RCC 7860 (cell line): ENCODE measurements at places on chromosomes 2 and 18.

DNA sequence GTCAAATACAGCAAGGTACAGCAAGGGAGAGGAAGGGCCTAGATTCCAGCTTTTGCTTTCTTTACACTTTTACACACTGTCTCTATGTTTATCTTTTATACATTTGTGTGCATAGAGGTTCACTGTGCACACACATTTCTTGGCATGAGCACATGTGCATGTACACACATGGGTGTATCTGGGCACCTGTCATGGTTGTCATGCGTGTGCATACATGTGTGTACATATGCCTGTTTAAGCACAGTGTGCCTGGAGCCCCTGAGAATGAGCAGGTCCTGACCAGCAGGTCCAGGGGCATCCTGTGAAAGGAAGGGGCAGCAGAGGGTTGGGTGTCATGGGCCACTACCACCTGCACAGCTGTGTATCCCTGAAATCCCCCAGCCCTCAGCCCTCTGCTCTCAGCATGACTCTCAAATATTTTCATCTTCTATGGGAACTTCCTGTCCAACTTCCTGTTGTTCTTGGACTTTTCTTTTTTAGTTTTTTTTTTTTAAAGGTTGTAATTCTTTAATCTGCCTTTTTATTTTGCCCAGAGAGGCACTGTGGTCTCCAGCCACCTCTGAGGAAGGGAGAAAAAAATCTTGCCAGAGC is 97.0 kb upstream of the EPAS1 start:
- no peak for DNase-seq

- no peak for DNase-seq
Measured at GRCh38 chr2:187422282-187422681, 25.8 kb downstream of the CALCRL start.

- DNase-seq: no peak
Measured at GRCh38 chr18:80034852-80035406, 695 bp downstream of the RBFA start.

- no peak for DNase-seq
Measured at GRCh38 chr2:238151205-238151604, 7.6 kb upstream of the ERFE start.

- no peak for DNase-seq
Measured at GRCh38 chr2:185012643-185013042, 414.3 kb downstream of the ZNF804A start.

- no peak for DNase-seq
Measured at GRCh38 chr18:36661999-36662398, 166.8 kb downstream of the TPGS2 start.

DNA sequence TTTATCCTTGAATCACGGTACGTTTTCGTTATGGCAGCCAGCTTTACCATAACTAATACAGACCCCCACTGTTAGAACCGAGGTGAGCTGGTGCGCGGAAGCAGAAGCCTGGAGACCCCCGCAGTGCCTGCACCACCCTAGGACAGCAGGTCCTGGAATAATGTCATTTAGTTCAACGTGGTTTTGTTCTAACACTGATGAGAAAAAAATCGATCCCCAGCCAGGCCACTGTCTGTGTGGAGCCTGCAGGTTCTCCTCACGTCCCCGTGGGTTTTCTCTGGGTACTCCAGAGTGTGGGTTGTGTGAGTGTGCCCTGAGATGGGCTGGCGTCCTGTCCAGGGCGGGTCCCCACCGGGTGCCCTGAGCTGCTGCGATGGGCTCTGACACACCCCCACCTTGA is 69.9 kb upstream of the ST3GAL5 start:
- no peak for DNase-seq

DNA sequence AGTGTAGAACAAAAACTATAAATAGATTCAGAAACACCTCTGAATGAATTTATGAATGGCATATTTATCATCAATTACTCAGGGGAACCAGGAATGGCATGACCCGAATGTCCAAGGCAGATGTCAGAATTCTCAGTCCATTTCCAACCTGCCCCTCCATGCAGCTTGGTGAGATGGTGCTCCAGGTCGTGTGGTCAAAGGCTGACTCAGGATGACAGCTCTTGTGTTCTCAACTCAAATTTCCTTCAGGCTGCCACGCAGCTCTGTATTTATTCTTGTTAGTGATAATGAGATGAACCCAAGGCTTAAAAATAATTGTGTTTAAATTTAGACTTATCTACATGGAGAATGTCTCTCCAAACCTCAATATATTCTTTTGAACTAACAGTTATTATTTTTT is 146.9 kb downstream of the METTL4 start:
- no peak for DNase-seq

- no peak for DNase-seq
Measured at GRCh38 chr18:56728741-56729140, 77.6 kb downstream of the WDR7 start.

DNA sequence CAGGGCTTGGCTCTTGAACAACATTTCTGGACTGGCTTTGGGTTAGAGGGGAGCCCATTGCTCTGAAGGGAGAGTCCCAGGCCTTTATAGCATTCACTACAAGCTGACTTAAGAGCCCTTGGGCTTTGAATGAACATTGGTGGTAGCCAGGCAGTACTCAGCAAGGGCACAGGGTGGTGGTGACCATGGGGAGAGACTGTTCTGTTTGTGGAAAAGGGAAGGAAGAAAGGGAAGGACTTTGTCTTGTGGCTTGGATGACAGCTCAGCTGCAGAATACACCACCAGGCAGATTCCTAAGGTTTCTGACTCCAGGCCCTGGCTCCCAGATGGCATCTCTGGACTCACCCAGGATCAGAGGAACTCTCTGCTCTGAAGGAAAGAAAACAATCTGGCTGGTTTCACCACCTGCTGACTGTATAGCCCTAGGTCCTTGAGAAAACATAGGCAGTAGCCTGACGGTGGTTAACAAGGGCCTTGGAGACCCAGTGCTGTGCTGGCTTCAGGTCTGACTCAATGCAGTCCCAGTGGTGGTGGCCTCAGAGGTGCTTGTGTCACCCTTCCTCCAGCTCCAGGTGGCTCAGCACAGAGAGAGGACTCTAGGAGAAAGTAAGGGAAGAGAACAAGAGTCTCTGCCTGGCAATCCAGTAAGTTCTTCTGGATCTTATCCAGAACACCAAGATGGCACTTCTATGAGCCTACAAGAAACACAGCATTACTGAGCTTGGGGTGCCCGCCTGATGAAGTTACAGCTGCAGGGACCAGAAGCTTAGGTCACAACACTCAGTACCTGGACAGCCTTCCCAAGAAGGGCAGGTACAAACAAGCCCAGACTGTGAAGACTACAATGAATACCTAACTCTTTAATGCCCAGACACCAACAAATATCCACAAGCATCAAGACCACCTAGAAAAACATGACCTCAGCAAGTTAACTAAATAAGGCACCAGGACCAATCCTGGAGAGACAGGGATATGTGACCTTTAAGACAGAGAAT is 16.4 kb upstream of the ABCB11 start:
- no peak for DNase-seq

- DNase-seq: no peak
Measured at GRCh38 chr18:49238433-49239042, 221.9 kb downstream of the DYM start.

- DNase-seq: no peak
Measured at GRCh38 chr18:63158676-63159291, 160.8 kb downstream of the BCL2 start.

DNA sequence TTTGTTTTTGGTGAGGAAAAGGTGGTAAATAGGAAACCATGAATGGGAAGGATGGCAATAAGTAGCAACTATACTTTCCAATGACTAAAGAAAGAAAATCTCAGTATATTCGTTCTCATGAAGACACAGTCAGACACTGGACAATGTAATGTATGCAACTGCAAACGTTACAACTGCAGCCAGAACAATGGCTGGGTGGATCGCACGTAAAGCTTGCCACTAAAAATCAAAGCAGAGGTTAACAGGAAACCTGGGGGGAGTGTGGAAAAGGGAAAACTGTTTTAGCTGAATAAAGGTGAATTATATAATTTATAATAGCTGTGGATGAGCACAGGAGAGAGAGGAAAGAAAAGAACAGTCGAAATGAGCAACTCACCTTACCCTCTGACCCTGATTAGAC is 33.3 kb downstream of the NEMP2 start:
- no peak for DNase-seq

DNA sequence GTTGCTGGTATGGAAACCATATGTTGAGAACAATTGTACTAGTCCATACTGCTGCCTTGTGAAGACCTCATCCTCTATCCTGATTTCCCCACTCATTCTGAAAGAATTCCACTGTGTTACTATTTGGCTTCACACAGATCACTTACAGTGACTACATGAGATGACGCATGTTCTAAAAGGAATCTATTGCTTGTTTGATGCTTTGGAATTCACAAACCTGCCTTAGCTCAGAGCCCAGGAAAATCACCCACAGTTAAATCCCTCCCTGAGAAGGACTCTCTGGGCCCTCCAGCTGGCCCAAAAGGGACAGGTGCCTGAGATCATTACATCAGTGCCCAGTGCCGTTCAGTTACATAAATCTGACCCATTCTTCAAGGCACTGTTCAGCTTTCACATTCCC is 45.3 kb downstream of the KLHL29 start:
- DNase-seq: no peak

- DNase-seq: no peak
Measured at GRCh38 chr18:22172120-22172582, 2.8 kb downstream of the GATA6 start.

GRCh38 chr18:26470011-26470637 is 78.2 kb downstream of the KCTD1 start:
- DNase-seq: no peak

DNA sequence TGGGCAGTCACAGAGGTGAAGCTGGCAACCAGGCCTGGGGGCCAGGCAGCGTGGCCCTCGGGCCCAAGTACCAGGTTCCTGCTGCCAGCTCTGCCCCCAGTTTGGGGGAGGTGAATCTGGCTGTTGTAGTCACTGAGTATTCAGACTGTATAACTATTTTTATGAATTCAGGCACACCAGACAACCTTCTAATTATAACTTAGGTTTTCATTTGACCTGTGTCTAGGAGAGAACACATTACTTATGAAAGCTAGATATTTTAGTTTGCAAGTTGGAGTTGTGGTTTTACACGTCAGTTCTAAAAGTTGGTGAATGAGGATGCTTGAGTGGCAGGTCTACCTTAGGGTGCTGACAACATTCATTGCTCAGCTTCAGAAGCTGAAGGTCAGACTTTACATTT is 71.7 kb downstream of the LIMS1 start:
- DNase-seq: no peak

- DNase-seq: no peak
Measured at GRCh38 chr2:135532581-135532980, 1.3 kb downstream of the R3HDM1 start.

GRCh38 chr2:190717306-190717705 is 68.4 kb downstream of the NAB1 start:
- DNase-seq: no peak

DNA sequence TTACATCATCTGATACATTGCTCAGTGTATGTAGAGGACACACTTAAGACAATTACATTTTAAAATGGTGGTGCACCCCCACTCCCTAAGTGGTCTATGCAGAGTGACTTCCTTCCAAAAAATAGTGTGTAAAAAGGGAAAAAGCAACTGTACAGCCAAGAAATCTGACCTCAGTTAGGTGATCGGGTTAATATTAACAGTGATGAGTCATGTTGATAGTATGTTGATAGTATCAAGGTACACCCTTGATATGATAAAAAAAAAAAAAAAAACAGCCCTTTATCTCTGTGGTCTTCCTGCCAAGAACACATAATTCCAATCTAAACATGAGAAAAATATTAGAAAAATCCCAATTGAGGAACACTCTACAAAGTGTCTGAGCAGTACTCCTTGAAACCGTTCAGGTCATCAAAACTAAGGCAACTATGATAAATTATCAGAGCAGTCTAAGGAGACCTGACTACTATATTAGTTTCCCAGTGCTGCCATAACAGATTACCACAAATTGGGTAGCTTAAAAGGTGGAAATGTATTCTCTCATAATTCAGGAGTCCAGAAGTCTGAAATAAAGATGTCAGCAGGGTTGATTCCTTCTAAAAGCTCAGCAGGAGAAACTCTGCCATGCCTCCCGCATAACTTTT is 171.9 kb downstream of the ARHGAP28 start:
- DNase-seq: peak; percentile 50

DNA sequence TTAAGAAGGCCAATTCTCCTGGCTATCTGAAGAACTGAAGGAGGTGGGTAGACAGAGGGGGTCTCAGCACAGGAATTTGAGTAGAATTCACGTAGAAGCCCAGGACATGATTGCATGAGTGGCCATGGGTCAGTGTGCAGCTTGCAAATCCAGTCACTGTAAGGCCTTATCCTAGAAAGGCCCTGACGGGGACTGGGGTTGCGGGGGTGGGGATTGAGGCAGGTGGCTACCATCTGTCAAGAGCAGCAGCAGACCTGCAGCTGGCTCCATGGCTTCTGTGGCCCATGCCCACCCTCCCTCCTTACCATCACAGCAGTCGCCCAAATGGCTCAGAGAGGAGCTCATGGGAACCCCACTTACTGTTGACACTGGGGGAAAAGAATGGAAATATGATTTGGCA is 34.6 kb upstream of the SLC14A1 start:
- DNase-seq: no peak

- no peak for DNase-seq
Measured at GRCh38 chr18:48766026-48766425, 184.7 kb downstream of the SMAD7 start.

DNA sequence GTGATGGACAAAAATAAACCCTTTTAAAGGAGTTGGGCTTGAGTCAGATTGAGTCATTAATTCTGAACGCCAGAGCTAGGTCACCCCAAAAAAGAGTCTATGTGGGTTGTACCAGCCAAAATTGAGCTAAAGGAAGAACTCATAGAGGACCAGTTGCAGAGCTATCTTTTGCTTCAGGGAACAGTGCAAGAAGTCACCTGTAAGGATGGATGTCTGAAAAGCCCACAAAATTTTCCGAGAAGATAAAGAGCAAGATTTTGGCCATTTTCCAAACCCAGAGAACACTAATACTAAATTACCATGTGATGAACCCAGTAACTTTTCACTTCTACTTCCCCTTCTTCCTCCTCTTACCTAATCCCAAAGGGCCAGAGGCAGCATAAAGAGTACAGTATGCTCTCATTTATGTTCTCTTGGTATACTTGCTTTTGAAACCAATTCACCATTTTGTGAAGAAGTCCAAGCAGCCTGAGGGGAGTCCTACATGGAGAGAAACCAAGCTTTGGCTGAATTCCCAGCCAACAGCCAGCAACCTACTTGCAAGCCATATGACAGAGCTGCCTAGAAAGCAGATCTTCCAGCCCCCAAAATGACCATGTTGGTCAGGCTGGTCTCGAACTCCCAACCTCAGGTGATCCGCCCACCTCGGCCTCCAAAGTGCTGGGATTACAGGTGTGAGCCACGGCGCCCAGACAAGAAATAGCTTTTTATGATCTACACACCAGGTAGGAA is 551.7 kb downstream of the SATB2 start:
- DNase-seq: no peak

GRCh38 chr2:176122052-176122682 is 352 bp upstream of the HOXD9 start:
- DNase-seq: no peak

GRCh38 chr18:33536904-33537303 is 41.1 kb upstream of the ASXL3 start:
- no peak for DNase-seq

- DNase-seq: no peak
Measured at GRCh38 chr2:239229545-239230279, 171.1 kb downstream of the HDAC4 start.

- DNase-seq: no peak
Measured at GRCh38 chr2:27009083-27009482, 23.7 kb upstream of the TMEM214 start.
